Colonic mucosa (tissue), 4 donors: ENCODE measurements at places on chromosomes 16 and 17.
A peak's percentile ranks its signal among the peaks of the same experiment; 100 is the strongest.

DNA sequence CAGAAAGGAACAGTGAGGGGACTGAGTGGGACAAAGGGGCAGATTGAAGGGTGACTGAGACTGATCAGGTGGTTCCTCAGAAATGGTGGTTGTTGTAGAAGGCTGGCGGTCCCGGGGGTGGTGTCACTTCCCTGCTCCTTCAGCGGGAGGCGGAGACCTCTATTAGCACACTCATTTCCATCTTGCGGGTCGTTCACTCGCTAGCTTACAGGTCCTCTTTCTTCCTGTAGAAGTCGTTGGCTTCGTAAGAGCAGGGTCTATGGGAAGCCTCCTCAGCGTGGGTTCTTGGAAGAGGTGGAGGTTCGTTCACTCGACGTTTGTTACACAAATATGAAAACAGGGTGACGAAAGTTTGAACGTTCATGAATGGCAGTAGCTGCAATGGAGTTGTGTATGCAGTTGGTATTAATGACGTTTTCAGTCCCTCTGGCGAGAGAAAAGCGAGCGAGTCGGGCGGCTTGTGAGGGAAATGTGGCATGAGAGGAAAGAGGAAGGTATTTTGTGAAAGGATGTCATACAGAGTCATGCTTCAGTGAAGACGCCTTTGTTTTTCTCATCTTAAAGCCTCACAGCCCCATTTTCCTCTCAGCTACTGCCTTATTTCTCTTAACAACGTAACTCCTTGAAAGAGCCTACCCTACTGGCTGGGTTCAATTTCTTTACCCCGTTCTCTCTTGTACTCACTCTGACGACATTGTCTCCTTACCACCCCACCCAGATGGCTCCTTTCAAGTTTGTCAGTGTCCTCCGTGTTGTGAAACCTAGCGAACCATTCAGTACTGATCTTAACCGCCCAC is 667 bp downstream of the EFCAB13 start:
- DNase-seq, result peak; percentile 68

- no peak for DNase-seq
Observed at GRCh38 chr16:29813644-29814562, 1.9 kb downstream of the PRRT2 start.

GRCh38 chr16:19417640-19418039 is at the start of gene TMC5:
Gene TMC5, plus strand, starts transcription at chr16:19417883. Its CDS starts 22,156 bp downstream, at chr16:19440039.
- DNase-seq, result peak; percentile 89

DNA sequence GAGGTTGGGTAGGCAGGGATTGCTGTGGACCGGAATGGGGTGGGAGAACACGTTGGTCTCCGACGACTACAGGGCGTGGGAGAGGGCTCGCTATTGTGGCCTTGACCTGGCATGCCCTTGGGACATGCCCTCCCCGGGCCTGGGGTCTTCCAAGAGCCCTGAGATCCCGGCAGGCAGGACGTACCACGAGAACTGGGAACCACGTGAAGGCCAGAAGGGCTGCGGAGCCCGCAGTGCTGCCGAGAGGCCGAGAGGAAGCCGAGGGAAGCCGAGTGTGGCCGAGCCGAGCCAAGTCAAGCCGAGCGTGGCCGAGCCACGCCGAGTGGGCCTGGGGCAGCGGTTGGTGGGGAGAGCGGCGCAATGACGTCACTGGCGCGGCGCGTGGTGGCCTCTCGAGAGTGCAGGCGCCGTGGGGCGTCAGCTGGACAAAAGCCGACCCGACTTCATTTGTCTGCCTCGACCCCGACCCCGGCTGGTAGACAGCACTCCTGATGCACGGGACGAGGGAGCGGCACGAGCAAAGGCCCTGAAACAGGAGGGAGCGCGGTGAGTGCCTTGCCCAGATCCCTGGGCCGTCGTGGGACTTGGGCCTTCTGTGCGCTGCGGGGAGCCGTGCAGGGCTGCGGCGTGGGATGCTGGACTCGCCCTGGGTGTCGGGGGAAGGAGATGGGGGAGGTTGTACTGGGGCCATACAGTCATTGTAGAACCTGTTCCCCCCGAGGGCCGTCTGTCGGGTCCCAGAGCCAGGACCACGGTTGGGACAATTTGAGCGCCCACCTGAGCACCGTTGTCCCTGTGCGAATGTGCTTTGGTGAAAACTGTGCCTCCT is 6.6 kb downstream of the SOCS1 start:
- DNase-seq, result no peak

DNA sequence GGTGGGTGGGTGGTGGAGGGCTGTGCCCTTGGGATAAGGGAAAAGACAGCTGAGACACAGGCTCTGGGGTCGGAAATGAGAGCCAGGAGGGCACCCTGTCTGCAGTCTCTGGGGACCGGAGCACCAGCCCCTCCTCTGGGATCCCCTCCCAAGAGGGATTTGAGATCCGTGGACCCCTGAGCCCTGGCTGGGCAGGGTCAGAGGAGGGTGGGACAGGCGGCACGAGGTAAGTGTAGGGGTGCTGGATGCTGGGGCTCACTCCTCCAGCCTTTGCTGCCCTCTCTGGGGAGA is 425 bp downstream of the SGSH start:
- no peak for DNase-seq

DNA sequence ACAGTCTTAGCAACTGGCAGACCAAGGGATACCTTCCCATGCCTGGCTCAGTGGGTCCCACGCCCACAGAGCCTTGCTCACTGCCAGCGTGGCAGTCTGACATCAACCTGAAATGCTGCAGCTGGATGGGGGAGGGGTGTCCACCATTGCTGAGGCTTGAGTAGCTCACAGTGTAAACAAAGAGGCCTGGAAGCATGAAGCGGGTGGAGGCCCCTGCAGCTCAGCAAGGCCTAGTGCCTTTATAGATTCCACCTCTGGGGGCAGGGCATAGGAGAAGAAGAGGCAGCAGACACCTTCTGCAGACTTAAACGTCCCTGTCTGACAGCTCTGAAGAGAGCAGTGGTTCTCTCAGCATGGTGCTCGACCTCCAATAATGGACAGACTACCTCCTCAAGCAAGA is 263.2 kb downstream of the KIF2B start:
- no peak for DNase-seq

DNA sequence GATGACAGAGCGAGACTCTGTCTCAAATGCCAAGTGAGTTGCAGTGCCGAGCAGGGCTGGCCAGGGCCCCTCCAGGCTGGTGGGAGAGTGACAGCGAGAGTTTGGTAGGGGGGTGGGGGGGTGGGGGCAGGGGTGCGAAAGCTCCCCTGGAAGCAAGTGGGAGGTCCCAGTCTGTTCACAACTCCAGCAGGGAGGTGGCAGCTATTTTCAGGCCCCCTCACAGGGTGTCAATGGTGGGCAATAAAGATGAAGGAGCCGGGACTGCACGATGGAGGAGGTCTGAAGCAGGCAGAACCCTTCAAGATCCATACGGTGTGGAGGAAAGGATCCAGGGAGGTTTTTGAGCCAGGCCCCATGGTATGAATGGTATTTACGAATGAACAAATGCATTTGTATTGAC is 83.7 kb downstream of the PGS1 start:
- DNase-seq, result no peak

DNA sequence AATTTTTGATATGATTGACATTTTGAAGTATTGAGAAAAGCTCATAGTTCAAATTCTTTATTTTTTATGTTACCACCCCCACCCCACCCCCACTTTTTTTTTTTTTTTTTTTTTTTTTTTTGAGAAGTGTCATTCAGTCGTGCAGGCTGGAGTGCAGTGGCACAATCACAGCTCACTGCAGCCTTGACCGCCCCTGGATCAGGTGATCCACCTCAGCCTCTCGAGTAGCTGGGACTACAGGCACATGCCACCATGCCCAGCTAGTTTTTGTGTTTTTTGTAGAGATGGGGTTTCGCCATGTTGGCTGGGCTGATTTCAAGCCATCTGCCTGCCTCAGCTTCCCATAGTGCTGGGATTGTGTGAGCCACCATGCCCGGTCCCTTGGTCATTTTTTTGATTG is 7.4 kb downstream of the TAF15 start:
- no peak for DNase-seq

- DNase-seq, result no peak
Observed at GRCh38 chr16:15820837-15821236, 36.0 kb downstream of the MYH11 start.

GRCh38 chr17:41553987-41554680 is 17.7 kb downstream of the KRT9 start:
- no peak for DNase-seq

GRCh38 chr17:41965694-41966462 is 717 bp upstream of the CNP start:
- peak; percentile 93 for DNase-seq

- DNase-seq, result no peak
Observed at GRCh38 chr16:3187798-3188674, at the start of gene OR1F1. Gene OR1F1, plus strand, starts transcription at chr16:3188204.

DNA sequence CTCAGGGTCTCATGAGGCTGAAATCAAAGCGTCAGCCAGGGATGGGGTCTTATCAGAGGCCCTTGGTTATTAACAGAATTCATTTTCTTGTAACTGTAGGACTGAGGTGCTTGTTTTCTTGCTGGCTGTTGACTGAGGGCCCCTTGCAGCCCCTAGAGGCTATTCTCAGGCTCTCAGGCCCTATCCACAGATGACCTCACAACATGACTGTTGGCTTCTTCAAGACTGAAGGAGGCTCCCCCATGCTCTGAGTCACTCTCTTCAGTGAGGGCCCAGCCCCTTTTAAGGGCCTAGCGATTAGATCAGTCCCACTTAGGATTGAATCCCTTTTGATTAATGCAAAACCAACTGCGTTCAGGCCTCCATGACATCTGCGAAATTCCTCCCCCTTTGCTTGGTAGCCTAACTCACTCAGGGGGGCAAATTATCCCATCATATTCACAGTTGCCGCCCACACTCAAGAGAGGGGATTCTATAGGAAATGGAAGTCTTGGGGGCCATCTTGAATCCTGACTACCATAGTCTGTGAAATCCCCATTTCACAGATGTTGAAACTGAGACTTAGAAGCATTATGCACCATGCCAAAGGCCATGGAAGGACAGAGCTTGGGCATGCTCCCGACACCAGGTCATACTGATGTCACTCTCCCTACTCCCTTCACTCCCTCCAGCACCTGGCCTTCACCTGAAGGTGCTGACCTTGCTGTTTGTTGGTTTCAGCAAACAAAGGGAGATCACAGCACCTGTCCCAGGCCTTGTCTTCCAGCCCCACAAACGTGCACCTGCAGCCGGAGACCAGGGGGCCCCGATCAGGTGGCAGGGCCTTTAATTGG is 592.3 kb downstream of the MAF start:
- no peak for DNase-seq

- DNase-seq, result peak; percentile 92
Observed at GRCh38 chr17:40450175-40450574, 6.9 kb downstream of the IGFBP4 start.

DNA sequence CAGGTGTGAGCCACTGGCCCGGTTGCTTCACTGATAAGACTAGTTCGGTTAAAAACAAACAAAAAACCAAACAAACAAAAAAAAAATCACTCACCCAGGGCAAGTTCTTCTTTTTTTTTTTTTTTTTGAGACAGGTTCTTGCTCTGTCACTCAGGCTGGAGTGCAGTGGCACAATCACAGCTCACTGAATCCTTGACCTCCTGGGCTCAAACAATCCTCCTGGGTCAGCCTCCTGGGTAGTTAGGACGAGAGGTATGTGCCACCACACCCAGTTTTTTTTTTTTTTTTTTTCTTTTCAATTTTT is 119.5 kb upstream of the CORO6 start:
- no peak for DNase-seq

DNA sequence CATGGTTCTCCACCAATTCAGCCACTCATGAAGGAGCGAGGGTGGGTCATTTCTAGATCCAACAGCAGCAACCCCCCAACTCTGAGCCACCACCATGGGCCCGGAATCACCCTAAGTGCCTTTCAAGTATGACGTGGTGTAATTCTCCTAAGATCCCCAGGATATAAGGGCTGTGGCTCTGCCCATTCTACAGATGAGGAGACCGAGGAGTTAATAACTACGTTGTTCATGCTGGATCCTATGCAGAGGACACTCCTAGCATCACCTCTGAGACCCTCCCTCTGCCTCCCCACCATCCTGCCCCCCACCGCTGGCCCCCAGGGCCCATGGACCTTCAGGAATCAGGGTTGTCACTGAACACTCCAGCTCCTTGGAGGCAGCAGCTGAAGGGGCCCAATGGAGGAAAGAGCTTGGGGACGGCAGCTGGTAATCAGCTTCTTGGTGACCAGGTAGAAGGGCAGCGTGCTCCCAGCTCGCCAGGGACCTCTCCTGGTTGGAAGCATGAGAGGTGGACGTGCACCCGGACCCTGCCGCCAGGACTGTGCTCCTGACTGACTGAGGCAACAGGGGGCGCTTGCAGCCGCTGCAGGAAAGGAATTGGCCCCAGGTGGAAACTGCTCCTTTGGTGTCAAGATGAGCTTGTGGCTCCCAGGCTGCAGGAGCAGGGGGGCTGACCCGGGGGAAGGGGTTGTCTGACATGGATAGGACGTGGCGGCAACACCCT is 28.2 kb upstream of the CACNG1 start:
- DNase-seq, result no peak

- DNase-seq, result no peak
Observed at GRCh38 chr16:9296271-9296590, 204.8 kb downstream of the HAPSTR1 start.

DNA sequence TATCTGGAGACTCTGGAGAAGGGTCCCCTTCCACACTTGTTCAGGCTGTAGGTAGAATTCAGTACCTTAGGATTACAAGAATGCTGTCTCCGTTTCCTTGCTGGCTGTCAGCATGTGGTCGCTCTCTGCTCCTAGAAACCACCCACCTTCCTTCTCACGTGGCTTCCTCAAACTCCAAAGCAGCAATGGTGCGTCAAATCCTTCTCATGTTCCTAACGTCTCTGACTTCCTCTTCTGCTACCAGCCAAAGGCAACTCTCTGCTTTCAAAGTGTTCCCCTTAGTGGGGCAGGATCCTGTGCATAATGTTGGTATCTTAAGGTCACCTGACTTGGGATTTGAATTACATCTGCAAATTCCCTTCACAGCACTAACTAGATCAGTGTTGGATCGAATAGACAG is 30.9 kb upstream of the DYNLRB2 start:
- DNase-seq, result no peak

- DNase-seq, result no peak
Observed at GRCh38 chr16:48496571-48497095, 111.4 kb upstream of the SIAH1 start.

DNA sequence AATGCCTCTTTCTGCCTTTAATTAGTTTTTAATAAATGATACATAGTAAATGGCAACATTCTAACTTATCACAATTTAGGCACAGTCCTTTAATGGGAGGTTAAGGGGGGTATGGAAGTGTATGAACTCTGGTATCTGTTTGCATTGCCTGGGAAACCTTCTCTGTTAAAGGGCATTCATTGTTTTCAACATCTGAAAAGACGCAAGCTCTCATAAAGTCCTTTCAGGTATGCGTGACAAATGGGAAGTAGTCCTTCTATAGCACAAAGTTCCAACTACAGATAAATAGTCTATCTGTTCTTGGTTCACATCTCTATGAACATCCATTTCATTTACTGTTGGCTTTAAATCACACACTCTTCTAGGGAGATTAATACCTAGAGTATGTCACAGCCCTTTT is 298.0 kb upstream of the PMFBP1 start:
- DNase-seq, result no peak

DNA sequence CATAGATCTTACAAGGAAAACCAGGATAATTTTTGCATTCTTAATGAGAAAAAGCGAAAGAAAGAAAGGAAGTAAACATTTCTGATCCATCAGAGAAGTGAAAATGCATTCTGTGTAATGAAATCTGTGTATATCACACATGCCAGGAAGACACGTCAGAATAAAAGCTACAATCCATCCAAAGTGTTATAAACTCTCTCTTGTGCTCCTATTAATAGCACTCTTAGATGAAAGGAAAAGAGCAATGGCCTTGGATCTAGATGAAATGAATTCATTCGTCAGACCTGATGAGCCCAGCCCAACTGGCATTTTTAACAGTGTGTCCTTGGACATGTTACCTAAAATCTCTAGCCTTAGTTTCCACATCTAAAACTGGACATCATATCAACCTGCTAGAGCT is 885.5 kb downstream of the CDH11 start:
- no peak for DNase-seq

GRCh38 chr17:44920565-44920940 is 5.3 kb upstream of the GFAP start:
- DNase-seq, result no peak
